ENCODE measurements at places on chromosomes 16 and 17.
A peak's percentile ranks its signal among the peaks of the same experiment; 100 is the strongest.

DNA sequence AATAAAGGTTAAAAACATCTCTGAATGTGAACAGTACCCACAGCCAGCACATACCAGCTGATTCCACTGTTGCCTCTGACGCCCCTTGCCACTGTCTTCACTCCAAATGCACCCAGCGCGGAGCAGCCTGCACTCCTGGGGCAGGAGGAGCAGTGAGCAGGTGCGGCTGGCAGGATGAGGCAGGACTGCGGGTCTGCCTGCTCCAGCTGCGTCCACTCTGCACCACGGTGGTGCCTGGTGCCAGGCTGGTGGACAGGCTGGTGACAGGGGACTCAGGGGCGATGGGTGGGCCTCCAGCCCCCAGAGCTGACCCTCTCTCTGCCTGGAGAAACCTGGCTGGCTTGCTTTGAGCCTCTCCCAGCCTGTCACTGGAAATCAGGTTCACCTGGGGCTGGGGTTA is 9.4 kb downstream of the RAB40B start:
- no peak for DNase-seq

DNA sequence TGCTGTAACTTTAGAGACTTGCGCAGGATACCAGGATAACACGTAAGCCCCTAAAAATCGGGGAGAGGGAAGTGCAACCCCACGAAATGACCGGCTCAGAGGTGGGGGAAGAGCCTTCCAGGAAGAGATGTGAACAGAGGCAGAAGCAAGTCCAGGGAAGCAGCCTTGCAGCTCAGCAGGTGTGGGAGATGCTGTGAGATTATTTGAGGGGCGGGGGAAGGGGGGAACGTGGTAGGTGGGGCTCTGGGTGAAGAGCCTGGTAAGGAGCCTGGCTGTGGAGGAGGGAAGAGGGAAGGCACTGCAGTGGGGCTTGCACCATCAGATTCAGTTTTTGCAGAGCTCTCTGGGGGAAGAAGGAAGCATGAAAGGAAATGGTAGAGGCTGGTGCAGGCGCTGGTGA is 95.4 kb upstream of the CACNG5 start:
- DNase-seq = no peak

GRCh38 chr17:33804401-33804800 is 450.7 kb upstream of the CCL2 start:
- DNase-seq = no peak

- no peak for DNase-seq
Measured at GRCh38 chr16:69435977-69436820, 11.8 kb downstream of the CYB5B start.

- no peak for DNase-seq
Measured at GRCh38 chr17:2253768-2254406, 49.7 kb downstream of the SMG6 start.

- DNase-seq = no peak
Measured at GRCh38 chr16:84036982-84037425, 5.6 kb downstream of the SLC38A8 start.

- DNase-seq = no peak
Measured at GRCh38 chr16:24887472-24887871, 41.7 kb downstream of the SLC5A11 start.

DNA sequence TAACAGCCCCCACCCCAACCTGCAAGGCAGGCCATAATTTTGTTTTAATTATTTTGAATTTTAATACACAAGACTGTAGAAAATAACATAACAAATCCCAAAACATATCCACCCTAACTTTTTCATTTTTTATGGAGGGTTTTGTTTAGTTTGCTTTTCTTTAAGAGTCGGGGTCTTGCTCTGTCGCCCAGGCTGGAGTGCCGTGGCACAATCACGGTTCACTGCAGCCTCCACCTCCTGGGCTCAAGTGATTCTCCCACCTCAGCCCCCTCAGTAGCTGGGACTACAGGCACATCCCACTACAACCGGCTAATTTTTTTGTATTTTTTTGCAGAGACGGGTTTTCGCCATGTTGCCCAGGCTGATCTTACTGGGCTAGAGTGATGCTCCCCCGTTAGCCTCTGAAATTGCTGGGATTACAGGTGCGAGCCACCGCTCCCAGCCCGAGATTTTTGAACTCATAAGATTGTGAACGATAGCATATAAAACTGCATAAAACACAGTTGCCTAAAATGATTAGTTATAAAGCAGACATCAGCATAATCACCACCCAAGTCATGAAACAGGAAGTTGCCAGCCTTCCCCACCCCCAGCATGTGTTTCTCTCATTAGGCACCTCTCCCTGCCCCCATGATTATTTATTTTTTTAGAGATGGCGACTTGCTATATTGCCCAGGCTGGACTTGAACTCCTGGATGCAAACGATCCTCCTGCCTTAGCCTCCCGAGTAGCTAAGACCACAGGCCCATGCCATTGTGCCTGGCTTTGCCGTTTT is 13.6 kb upstream of the DOC2B start:
- DNase-seq = no peak

- DNase-seq = no peak
Measured at GRCh38 chr16:65965628-65966027, 400.9 kb upstream of the CDH5 start.

DNA sequence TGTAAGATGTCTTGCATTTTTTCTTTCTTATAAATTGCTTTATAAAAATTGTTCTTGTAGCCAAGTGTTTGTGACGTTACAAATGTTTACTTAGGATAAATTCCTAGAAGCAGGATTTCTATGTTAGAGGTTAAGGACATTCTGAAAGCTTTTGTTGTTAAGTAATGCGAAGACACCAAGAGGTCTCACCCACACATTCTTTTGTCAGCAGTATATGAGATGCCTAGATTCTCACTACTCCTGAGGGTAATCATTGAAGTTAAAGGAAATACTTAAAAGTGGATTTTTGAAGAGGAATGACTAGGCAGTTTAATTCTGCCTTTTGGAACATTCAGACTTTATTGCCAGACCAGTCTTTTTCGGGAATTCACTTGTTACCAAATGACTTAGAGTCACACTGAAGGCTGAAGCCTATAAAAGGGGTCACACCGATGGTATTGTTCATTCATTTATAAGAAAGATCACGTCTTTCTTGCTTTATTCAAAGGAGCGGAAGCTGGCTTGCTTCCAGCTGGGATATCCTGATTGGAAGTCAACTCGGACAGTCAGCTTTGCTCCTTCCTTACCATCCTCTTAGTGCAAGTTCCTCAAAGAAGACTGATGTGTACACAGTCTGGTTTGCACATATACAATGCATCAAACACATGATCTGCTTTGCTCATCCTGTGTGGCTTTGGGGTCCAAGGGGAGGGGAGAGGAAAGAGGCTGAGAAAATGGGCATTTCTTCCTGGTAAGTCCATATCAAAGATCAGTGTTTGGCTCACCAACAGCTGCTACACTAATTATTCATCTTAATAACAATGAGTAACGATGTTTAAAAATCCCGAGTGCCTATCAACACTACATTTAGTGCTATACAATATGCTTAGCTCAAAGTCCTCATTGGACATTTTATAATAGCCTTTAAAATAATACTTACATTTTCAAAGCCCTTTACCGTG is 160.0 kb downstream of the MAP2K6 start:
- DNase-seq = no peak

- no peak for DNase-seq
Measured at GRCh38 chr16:55370762-55371482, 46.9 kb downstream of the IRX6 start.

DNA sequence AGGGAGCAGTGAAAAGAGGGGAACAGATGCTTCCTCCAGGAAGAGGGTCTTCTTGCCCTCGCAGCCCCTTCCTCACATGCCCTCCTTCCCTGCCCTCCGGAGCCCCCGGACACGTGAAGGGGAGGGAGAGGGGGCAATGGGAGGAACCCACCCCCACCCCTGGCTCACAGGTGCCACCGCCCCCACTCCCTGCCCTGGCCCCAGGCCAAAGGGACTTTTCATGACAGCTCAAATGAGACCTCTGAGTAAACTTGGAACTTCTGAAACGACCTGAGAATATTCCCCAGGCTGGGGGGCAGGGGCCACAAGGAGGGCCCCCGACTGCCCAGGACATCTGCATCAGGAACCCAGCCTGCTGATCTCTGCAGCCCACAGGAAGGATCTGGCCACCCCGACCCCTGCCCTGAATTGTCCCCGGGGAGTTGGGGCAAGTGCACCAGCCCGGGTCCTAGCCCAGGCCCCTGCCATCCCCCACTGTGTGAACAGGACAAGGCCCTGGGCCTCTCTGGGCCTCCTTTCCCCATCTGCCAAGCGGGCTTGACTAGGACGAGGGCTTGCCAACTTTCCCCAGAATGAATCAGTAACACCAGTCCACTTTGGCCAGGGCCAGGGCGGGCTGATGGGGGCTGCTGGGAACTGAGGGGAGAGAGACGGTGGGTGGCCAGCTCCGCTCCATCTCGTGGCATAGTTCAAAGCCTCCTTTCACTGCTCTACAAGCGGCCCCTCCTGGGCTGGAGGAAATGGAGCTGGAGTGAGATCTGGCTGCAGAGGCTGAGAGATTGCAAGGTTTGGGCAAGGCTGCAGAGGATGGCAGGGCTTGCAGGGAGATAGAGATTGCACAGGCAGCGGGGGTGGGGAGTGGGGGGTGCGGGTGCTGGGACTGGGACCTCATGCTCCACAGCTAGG is 3.8 kb downstream of the IL21R start:
- peak; percentile 78 for DNase-seq

All from stimulated activated CD8-positive, alpha-beta memory T cell treated with anti-CD3 and anti-CD28 coated beads, Interleukin-2, amount 100 ng/mL, for 48 hours (primary cell).